Activated CD8-positive, alpha-beta memory T cell treated with anti-CD3 and anti-CD28 coated beads for 4 hours (primary cell): ENCODE measurements at places on chromosomes 4 and X.

DNA sequence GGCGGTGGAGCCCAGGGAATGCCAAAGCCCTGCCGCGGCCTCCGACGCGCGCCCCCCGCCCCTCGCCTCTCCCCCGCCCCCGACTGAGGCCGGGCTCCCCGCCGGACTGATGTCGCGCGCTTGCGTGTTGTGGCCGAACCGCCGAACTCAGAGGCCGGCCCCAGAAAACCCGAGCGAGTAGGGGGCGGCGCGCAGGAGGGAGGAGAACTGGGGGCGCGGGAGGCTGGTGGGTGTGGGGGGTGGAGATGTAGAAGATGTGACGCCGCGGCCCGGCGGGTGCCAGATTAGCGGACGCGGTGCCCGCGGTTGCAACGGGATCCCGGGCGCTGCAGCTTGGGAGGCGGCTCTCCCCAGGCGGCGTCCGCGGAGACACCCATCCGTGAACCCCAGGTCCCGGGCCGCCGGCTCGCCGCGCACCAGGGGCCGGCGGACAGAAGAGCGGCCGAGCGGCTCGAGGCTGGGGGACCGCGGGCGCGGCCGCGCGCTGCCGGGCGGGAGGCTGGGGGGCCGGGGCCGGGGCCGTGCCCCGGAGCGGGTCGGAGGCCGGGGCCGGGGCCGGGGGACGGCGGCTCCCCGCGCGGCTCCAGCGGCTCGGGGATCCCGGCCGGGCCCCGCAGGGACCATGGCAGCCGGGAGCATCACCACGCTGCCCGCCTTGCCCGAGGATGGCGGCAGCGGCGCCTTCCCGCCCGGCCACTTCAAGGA, at the start of gene FGF2:
Gene FGF2 (plus strand): TSS at position 279 of the 705 bp plus-strand sequence. CDS start 344 bp downstream, at position 623.
- DNase-seq: no peak

DNA sequence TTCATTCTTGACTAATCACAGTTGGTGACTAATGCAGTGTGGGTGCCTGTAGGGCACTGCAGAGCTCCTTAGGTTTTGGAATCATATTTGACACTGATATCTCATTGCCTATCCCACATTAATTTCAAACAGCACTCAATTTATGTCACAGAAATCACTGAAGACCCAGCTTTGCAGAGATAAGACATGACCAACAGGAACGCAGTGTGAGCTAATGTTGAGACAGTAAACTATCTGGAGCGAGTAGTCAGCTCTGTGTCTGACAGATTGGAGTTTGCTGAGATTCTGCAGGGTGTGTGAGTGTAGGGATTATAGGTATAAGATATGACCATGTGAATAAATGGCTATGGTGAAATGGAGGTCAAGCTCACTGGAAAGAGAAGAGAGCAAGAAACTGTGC, 1586.1 kb upstream of the AGA start:
- DNase-seq: no peak

GRCh38 chr4:179755322-179755721, 2313.1 kb upstream of the AGA start:
- DNase-seq: no peak

DNA sequence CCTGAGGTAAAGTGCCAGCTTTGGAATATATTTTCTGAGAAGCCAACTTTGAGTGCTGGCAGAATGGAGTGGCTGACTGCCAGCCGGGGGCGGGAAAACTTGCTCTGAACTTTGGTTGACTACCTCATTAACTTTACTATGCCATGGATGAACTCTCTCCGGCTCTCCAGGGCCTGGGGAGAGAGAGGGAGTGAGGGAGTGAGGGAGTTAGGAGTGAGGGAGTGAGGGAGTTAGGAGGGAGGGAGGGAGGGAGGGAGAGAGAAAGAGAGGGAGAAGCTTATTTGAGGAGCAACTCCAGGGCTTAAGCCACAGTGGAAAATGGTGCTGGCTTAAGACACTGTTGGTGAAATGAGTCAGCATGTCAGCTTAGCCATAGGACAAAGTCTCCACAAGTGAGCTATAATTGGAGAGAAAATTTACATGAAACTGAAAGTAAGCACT, 280.9 kb upstream of the RPS6KA3 start:
- DNase-seq: no peak

GRCh38 chr4:74483226-74483911, 38.4 kb downstream of the AREG start:
- no peak for DNase-seq

- DNase-seq: no peak
These were observed 17.2 kb downstream of the RHOH start for GRCh38 chr4:40214038-40214437.

DNA sequence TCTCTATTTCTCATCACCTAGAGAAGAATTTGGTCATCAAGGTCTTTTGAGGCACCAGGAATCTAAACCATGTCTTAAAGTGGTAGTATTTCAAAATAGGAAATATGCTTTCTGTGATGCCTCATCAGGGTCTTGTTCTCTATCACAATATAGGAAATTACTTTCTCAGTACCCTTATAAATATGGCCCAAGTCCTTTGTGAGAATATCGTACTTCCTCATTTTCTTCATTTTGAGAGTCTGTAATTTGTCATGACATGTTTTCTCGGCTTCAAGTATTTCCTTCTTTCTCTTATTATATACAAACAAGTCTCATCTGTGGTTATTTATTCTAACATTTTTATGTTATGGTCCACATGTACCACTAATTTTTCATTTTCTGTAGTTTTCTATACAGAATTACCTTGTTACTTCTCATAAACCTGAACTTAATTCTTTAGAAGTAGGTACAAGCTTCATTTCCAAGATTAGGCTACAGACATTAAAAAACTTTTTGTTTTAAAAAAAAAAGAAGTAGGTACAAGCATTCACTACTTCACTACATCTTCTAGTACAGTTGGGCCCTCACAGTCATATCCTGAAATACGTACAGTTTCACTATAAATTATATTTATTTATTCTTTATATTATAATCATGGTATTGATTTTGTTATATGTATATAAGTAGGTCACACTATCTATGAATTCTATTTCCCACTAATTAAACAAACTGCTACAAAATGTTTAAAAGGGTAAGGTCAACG, 54.4 kb downstream of the KLHL13 start:
- no peak for DNase-seq

- no peak for DNase-seq
These were observed 28.0 kb upstream of the AMBN start for GRCh38 chr4:70564033-70564432.

GRCh38 chr4:19239565-19239964, 1012.1 kb upstream of the SLIT2 start:
- DNase-seq: no peak

- no peak for DNase-seq
These were observed 1.4 kb downstream of the SEL1L3 start for GRCh38 chr4:25861280-25861950.

DNA sequence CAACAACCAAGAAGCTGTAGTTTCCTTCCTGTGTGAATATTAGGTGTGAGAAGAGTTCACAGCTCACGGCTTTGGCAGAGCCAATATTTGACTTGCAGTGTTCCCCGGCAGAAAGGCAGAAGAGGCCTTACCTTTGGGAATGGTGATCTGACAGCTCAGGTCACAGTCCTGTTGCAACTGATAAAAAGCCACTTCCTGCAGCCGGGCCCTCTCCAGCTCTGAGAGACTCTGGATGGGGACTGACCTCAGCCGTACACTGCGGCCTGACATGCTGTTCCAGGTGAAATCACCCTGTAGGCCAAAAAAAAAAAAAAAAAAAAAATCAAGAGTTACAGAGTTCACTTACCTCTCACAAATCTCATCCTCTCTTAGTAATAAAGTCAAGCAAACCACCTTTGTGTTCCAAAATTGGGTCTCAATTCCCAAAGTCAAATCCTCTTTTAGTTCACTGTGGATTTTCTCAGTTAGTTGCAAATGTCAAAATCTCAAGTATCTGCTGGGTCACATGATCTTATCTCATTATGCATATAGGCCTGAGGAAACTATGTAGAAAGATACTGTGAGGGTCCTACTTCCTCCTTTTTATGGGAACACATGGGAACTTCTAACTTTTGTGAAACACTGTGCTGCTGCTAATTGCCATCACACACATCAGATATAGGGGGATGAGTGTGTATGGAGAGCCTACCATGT, 38.6 kb upstream of the AMELX start:
- no peak for DNase-seq

DNA sequence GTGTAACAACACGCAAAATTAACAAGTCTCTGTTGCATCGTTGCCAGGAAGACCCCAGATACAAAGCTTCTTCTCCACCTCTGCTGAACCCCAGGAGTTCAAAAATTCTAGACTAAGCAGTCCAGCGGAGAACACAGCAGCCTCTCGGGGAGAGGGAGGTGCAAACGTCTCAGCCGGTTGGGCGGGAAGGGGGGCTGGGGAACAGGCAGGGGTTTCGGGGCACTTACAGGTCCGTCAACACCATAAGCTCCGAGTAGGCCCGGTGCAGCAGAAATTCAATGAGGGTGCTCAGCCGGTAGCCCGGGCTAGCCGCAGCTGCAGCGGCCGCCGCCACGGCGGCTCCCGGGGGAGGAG, 394 bp downstream of the MED14 start:
- peak; percentile 2 for DNase-seq

DNA sequence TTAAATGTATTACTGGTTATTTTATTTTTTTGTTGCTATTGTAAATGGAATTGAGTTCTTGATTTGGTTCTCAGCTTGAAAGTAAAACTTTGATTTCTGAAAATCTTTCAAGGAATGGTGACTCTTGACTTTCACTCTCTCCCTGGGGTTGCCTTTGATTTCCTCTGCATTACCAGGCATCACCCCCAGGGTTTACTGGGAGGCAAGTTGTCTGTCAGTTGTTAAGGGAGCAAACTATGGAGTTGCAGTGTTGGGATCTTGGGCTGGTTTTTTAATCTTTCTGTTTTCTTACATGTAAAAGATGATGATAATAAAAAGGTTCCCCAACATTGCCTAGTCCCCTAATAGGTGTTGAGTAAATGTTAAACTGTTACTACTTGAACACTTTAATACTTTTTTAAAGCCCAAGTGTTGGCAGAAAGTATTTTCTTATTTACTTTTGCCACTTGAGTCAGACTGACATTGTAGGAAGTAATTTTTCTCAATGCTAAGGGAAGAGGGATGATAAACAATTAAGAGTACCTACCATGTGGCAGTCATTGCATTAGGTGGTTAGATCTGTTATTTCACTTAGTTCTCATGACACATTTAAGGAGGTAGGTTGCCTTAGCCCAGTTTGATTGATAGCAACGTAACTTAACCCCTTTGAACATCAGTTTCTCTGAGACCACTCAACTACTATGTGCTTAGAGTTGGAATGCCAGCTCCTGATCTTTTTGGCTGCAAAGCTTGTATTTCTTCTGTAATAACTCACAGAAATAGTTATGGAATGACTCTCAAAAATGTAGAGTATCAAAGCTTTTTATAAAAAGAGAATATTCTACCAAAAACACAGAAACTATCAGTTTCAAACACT, 67.1 kb downstream of the DCLK2 start:
- no peak for DNase-seq

DNA sequence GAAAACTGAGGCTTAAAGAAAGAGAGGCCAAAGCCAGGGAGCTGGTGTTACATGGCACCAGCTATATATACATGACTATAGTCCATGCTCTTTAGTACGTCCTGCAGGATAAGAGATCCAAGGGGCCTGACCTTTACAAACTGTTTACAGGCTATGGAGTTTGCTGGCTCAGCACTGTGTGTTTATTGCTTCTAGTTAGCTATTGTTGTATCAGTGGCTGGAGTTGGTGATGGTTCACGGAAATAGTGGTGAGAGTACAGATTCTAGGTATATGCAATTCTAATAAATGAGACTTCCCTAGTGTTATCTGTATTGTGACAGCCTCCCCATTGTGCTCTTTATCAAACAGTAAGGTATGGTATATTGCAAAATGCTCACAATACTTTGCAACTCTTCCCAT, 46.5 kb downstream of the REPS2 start:
- no peak for DNase-seq

DNA sequence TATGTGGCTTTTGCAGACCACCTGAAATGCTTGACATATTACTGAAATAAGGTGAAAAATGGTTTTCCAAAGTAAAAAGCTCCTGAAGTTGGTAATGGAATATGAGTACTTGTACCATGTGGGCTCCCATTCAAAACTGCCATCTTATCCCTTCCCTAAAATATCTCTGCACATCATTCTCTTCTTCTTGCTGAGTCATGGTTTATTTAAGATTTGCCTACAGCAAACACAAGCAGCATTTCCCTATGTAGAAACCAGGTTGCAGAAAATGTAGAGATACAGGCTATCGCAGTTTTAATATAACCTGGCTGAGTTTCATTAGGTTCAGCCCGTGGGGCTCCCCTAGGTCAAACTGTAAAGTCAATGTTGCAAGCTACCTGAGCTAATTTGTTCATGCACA, 270.1 kb downstream of the NLGN4X start:
- DNase-seq: no peak

DNA sequence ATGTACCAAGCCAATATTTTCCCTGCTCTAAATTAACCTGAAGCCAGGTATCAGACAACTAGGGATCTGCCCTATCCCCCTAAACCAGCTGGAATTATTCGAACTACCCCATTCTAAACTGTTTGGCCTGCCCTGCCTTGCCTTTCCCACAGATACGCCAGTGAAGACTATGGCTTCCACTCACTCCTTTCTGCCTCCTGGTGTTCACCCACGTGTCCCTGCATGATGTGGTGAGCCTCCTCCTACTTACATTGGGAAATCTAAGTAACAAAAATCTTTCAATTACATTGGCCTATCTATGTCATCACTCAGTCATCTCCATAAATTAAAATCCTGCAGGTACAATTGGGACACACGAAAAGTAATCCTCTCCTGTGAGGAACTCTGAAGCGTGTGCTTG, 6.1 kb upstream of the LDOC1 start:
- no peak for DNase-seq

DNA sequence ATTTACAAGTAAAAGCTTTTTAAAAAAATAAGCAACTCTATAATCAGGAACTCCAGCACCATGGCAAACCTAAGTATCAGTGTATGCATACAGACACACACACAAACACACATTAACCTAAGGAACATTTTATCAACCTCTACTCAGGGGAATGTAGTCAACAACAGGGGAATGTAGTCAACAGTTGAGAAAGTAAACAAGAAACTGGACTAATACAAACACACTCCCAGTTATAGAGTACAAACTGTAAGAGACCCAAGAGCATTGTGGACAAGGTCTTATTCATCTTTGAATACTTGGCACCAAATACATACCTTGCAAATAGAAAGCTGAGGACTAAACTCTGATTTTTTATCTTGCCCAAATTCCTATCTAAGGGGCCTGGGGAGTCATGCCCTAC, 36.2 kb downstream of the PAPSS1 start:
- no peak for DNase-seq

GRCh38 chr4:98638661-98639060, 19.8 kb downstream of the TSPAN5 start:
- no peak for DNase-seq

GRCh38 chrX:49762175-49762720, 66.5 kb upstream of the PAGE1 start:
- DNase-seq: no peak

GRCh38 chr4:41696131-41696530, 52.4 kb downstream of the PHOX2B start:
- DNase-seq: no peak

DNA sequence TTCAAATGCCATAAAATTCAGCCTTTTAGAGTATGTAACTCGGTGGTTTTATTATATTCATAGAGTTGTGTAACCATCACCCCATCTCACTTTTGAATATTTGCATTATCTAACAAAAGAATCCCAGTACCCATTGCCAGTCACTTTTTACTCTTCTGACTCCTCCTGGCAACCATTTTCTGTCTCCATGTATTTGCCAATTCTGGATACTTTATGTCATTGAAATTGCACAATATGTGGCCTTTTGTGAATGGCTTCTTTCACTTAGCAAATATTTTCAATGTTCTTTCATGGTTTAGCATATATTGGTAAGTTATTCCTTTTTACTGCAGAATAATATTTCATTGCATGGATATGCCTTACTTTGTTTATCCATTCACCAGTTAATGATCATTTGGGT, 79.9 kb downstream of the SLIT2 start:
- no peak for DNase-seq
